Activated T-cell treated with anti-CD3 and anti-CD28 coated beads, Interleukin-2, amount 50 U/mL, for 72 hours (primary cell): ENCODE measurements at places on chromosomes 4 and X.
A peak's percentile ranks its signal among the peaks of the same experiment; 100 is the strongest.

- DNase-seq, result no peak
Observed at GRCh38 chr4:149095811-149096210, 653.6 kb upstream of the NR3C2 start.

DNA sequence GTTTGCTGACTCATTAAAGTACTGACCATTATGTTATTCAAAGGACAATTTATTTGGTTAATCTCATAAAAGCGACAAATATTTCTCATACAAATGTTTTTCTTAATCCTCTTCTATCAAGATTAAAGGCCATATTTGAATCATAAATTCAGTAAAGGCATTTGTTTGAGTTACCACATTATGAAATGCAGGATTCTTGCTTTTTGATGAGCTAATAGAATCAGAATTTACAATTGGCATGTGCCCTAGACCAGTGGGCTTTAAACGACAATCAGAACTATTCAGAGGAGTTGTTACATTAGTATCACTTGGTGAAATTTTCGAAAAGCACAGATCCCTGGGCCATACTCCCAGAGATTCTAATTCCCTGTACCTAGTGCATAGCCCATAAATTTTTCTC is 55.3 kb downstream of the KLHL4 start:
- no peak for DNase-seq

DNA sequence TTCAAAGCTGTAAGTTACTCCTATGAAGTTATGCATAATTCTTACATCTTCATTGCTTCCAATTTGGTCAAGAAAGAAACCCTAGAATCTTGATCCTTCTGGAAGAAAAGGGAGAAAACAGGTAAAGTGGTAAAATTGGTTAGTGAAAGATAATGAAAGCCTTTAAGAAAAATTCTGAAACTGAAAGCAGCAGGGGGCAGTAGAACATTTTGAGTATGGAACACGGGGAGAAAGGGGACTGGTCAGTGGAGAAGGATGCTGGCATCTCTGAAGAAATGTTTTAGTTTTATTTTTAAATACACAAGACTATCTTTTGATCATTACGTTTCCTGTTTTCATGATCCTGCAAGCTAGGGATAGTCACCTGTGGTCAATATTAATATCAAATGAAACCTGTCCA is 54.3 kb downstream of the SLIT2 start:
- no peak for DNase-seq

- no peak for DNase-seq
Observed at GRCh38 chrX:14013054-14013453, 16.6 kb downstream of the GEMIN8 start.

- DNase-seq, result no peak
Observed at GRCh38 chr4:147736458-147736857, 4.6 kb downstream of the ARHGAP10 start.

DNA sequence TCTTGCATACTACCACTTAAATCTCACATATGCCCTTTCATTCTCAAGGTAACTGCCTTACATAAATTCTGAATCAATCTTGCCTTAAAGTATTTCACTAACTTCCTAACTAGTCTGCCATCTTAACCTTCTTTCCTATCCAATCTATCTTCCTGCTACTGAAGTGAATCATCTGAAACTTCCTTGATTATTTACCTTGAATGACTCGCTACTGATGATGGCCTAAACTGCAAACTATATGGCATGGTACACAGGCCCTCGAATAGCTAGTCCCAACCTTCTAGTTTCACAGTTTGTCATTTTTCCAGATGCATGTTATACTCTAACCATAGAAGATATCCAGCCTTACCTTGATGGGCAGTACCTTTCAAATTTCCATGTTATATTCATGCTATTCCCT is 19.9 kb downstream of the PHKA1 start:
- DNase-seq, result no peak

GRCh38 chr4:70674191-70674590 is 7.9 kb upstream of the JCHAIN start:
- DNase-seq, result no peak

- DNase-seq, result no peak
Observed at GRCh38 chr4:110671679-110672078, 48.8 kb upstream of the PITX2 start.

DNA sequence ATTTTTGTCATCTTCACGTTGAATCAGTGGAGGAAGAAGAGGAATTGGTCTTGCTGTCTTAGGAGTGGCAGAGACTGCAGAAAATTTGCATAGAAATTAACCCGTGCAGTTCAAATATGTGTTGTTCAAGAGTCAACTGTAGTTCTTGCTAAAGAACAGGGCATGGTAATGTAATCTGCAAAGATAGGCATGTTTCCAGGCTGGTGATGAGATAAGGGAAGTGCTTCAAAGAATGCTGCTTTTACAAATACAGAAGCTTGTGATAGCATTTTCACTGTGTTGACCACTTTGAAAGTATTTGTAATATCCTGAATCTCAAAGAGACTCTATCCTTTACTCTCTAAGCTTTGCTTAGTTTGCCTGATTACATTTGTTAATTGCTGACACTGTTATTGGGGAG is 60.1 kb downstream of the PRRG1 start:
- no peak for DNase-seq

DNA sequence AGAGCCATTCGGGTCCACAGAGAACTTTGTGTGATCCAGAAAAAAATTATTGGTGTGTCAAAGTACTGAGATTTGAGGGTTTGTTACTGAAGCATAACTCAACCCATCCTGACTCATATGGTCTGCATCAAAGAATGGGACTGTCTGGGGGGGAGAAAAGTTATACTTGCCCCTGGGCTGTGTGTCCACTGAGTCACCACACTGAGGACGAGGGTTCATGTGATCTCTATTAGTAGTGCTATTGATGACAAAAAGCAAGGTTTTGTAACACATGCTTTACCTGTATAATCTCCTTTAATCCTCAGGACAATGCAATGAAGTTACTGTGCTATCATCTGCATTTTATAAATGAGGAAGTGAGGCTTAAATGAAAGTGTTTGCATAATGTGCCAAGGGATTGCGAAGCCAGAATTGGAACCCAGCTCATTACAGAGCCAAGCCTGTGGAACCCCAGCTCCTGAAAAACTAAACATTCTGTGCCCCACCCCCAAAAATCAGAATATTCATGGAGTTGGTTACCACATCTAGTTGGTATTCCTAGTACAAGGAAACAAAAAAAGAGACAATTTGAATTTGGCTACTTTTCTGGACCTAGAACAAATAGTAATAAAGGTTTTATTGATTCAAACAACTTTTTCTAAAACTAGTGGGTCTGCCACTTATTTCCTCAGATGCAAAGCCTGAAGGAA is 31.2 kb downstream of the CCDC149 start:
- DNase-seq, result no peak

DNA sequence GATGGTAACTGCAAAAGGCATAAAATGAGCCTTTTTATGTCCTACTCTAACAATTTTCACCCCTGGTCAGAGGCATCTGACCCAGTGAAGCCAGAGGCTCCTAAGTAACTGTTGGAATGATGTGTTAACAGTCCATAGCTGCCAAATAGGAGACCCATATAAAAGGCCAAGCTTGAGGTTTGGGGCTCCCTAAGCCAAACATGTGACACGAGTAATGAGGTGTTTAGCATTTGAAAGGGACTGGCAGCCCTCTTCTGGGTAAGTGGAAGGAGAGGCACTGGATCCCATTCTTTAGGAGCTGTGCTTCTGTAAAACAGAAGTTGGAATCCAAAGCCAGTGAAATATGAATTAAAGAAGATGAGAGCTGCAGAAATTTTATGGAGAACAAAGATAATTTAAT is 100.6 kb upstream of the PNPLA4 start:
- no peak for DNase-seq

GRCh38 chr4:122815248-122815647 is 11.4 kb upstream of the FGF2 start:
- DNase-seq, result no peak

DNA sequence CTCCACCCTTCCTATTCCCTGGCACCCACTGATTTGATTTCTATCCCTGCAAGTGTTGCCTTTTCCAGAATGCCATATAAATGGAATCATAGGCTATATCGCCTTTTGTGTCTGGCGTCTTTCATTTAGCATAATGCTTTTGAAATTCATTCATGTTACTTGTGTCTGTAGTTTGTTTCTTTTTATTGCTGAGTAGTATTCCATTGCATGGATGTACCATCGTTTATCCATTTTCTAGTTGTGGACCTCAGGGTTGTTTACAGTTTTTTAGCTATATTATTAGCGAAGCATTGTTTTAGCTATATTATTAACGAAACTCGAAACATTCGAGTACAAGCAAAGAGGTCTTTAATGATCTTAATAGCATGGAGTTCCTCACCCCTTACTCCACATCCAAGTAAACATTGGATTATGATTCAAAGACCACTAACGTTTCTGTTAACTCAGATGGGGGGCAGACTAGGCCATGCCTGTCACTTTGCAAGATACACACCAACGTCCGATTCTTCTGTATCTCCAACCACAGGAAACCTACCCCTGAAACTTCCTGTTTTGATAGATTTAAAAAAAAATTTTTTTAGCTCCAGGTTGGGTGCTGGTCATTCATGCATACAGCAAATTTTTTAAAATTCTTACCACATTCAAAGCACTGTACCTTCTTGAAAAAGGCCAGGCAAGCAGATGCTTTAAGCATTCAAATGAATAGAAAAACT is 1.1 kb downstream of the DCK start:
- no peak for DNase-seq

- DNase-seq, result peak; percentile 59
Observed at GRCh38 chrX:150692831-150693724, at the start of gene MTMR1. Gene MTMR1, plus strand, starts transcription at chrX:150693396. Its CDS starts 135 bp downstream, at chrX:150693531.

DNA sequence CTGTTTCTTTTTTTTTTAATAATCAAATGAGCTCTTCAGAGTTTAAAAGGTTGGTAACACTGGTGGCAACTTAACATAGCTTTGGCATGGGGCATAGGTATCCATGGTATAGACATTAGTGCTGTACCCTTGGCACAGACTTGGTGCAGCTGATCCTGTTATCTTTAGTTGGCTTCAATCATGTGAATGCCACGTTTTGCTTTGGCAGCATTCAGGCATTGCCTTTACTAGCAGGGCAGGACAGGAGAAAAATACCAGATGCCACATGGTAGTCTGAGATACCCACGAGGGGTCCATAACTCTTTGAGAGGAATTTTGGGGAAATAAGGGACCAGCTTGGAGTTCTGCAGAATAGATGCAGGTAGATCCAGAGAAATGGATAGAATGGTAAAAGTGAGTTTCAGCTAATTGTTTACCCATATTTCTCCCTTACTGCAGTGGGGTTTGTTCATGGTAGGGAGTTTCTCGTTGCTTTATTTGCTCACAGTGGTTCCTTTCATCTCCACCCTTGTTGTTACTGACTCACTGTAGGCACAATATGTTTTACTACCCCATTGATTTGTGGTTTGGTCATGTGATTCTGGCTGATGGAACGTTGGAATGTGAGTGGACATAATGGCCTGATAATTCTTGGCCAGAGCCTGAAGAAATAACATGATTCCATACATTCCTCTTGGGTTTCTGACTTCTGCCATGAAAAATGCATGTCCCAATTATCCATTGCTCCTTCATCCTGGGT is 342.7 kb downstream of the GLUD2 start:
- DNase-seq, result no peak

DNA sequence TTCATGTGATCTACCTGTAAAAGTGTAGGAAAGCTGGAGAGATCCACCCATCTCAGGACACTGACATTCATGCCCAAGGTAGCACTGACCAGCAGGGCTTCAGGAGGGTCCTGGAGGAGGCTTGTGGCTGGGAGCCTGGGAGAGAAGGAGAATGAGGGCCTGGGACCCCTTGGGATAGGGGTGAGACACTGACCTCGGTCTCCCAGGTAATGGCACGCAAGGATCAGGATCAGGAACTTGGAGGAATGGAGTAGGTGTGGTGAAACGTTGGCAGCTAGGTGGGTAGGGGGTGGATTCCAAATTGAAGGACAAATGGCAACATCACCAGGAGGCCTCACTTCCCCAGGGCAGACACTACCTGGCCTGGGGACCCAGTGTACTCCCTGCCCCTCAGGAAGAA is 12.4 kb upstream of the RGS12 start:
- DNase-seq, result no peak

- no peak for DNase-seq
Observed at GRCh38 chr4:53734584-53735353, 143.5 kb upstream of the LNX1 start.

- no peak for DNase-seq
Observed at GRCh38 chr4:38378478-38378877, 285.5 kb upstream of the KLF3 start.

- DNase-seq, result peak; percentile 7
Observed at GRCh38 chrX:118355225-118355920, 9.5 kb downstream of the WDR44 start.

- no peak for DNase-seq
Observed at GRCh38 chrX:6826856-6827255, 291.9 kb upstream of the VCX3A start.

DNA sequence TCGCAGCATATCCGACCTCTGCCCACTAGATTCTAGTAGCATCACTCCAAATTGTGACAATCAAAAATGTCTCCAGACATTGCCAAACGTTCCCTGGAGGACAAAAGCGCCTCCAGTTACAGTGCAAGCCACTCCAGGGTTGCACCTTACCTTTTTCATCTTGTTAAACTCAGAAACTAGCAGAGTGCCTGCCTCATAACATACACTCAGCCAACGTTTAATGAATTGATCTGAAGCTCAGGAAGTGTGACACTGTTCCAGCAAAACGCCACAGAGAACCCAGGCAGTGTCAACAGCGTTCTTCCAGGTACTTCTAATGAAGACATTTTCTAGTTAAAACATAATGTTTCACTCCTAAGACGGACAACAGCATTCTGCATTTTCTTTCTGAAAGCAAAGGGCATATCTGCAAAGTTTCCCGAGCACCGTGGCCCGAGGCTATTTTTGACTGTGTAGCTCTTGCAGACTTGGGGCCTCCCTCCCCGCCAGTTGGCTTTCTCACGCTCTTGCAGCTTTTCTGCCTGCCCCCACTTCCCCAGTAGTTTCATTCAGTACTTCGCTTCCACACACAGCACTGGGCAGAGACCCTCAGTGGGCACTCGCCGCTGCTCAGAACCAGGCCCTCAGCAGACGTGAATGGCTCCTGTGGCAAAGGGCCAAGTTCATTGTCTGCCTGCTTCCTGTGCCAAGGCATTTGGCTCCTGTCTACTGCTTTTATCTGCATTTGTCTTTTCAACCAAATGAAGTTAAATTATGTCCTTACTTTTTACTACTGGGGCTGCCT is 133.4 kb upstream of the TTC29 start:
- no peak for DNase-seq

- DNase-seq, result no peak
Observed at GRCh38 chr4:129264008-129264657, 168.2 kb downstream of the C4orf33 start.

- no peak for DNase-seq
Observed at GRCh38 chr4:32258986-32259385, 1538.8 kb downstream of the PCDH7 start.

- no peak for DNase-seq
Observed at GRCh38 chr4:47372561-47372960, 90.9 kb downstream of the COMMD8 start.

DNA sequence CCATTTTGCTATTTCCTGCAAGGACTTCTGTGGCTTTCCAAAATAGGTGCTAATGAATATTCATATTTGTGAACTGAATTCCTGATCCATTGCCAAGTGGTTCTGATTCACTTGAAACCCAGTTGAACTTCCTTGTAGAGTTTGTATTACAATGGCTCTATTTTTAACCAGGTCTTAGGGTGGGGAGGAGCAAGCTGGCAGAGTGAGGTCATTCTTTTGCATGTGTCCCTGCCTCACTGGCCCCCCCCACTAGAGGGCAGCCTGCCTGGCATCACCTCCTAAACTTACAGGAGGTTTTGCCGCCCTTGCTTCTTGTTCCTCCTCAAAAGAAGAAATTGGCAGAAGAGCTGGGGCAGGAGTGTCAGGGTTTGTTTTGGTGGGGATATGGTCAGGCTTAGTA is 10.5 kb downstream of the PTTG2 start:
- peak; percentile 64 for DNase-seq

GRCh38 chr4:126799971-126800574 is 832.7 kb upstream of the INTU start:
- DNase-seq, result no peak

- no peak for DNase-seq
Observed at GRCh38 chr4:26815199-26815598, 45.4 kb upstream of the STIM2 start.
